ENCODE measurements at places on chromosomes 3 and 15.
A peak's percentile ranks its signal among the peaks of the same experiment; 100 is the strongest.

- no peak for DNase-seq
Observed at GRCh38 chr3:183188895-183189462, 26.4 kb upstream of the LAMP3 start.

GRCh38 chr15:69511716-69512340 is 59.2 kb downstream of the RPLP1 start:
- DNase-seq = no peak

- no peak for DNase-seq
Observed at GRCh38 chr15:64343222-64343621, 12.8 kb downstream of the CSNK1G1 start.

- DNase-seq = no peak
Observed at GRCh38 chr3:179027326-179027900, 44.2 kb downstream of the ZMAT3 start.

DNA sequence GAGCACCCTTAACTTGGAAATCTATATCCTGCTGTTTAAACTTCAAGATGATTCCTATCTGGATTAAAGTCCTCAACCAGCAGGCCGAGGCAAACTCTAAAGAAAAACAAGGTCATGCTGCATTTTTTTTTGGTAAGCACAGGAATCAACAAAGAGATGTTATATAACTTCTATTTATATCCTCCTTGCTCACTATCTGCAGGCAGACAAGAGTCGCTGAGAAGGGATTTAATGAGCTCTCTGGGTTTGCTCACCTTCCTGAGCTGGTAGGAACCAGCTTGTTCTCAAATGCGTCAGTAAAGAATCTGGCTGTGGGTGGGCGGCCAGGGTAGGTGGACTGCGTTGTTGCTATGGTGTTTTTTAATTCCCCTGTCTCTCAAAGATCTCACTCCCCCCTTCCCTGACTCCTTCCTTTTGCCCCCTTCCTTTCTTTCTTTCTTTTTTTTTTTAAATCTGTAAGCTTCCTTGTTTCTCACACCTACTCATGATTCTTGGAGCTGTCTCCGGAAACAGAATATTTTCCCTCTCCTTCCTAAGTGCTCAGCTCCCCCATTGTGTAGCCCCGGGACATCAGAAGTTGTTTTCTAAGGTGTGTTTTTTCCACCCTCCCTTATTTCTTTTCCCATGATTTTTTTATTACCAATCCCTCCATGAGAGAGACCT is 228.8 kb upstream of the BHLHE40 start:
- peak; percentile 12 for DNase-seq

DNA sequence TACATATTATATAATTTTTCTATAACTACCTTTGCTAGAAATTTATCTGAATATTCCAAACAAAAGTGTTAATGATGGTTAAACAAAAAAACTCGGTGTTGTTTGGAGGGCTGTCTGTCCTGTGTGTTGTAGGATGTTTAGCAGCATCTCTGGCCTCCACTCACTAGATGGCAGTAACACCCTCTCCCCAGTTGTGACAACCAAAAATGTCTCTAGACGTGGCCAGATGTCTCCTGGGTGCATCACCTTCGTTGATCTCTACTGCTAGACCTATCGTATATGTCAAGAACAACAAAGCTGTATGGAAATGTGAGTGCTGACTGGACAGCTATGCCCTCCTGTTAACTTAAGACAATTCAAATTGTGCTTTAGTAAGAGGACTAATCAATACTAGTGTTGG is 14.1 kb downstream of the ANKRD34C start:
- DNase-seq = no peak

GRCh38 chr15:27585041-27585640 is 514.0 kb downstream of the OCA2 start:
- DNase-seq = no peak

GRCh38 chr3:32278714-32279113 is 40.2 kb downstream of the CMTM8 start:
- DNase-seq = no peak

DNA sequence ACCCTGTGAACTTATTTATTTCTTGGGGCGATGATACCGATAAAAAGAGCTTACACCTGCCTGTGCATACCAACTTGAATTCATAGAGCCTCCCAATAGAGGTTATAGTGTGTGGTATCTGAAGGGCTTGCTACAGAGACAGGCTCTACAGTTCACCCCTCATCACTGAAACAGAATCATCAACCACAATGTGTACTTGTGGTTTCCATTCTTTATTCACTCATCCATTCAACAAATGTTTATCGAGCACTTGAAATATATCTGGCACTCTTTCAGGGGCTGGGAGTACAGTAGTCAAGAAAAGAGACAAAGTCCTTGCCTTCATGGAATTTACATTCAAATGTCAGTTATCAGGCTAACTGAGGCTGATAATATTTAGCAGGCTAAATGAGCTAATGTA is 134.4 kb upstream of the SKOR1 start:
- no peak for DNase-seq

DNA sequence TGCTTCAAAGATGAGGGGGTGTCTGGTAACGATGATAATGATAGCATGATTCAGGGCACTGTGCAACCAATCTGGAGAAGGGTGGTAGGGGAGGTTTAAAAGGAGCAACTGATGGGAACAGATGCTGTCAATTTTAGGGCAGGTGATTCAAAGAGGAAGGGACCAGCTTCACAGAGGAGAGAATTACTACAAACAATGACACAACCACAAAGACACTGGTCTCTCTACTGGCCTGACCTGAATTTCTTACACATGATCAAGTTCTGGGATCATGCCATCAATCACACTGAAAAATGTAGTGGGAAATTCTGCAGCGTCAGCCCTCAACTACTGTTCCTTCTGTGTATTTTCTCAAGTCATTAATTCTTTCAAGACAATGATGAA is 2.6 kb upstream of the CDV3 start:
- no peak for DNase-seq

- DNase-seq = no peak
Observed at GRCh38 chr3:100297784-100298183, 36.8 kb upstream of the NIT2 start.

DNA sequence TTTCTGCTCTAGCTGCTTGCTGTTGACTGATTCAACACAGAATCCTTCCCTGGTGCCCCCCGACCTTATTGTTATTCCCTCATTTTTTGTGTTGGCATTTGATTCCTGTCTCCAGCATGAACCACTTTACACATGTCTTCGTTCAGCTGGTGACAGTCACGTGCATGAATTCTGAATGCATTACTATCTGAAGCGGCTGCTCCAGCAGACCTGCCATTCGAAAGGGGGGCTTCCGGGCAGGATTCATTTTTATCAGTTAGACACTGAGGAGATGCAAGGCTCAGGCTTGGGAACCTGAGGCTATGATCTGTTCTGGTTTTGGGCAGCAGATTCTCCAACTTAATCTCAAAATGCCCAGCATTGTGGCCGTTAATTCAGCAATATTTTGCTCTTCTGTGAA is 336.2 kb downstream of the EPHB1 start:
- DNase-seq = no peak

- no peak for DNase-seq
Observed at GRCh38 chr3:132517311-132517710, 79.8 kb upstream of the ACKR4 start.

DNA sequence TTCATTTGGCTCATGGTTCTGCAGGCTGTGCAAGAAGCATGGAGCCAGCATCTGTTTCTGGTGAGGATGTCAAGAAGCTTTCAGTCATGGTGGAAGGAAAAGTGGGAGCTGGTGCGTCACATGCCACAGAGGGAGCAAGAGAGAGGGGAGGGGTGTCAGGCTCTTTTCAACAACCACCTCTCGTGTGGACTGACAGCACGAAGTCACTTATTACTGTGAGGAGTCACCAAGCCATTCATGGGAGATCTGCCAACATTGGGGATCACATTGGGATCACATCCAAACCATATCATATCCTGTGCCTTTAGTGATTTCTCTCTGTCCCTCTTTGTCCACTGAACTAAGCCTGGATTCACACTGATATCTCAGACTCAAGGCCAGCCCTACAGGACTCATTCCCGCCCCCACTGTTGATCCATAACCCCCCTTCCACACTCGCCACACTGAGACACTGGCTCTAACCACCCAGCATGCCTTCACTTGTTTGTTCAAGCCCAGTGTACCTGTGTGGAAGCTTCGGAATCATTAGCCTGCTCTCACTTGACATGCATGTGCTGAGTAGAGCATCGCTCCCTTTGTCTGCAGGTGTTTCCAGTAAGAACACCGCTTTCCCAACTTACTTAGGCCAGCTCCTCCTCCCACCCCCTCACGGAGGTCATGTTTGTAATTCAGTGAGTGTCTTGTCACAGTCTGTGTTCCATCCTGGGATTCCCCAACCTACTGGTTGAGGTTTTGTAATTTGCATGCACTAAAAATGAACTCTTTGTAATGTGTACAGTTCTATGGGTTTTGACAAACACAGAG is 132.2 kb downstream of the KLF13 start:
- no peak for DNase-seq

- DNase-seq = no peak
Observed at GRCh38 chr15:41999290-42000285, 21.3 kb downstream of the PLA2G4E start.

- DNase-seq = no peak
Observed at GRCh38 chr15:55590788-55591187, 2.6 kb upstream of the PYGO1 start.

- DNase-seq = no peak
Observed at GRCh38 chr3:172270557-172271166, 177.6 kb downstream of the GHSR start.

DNA sequence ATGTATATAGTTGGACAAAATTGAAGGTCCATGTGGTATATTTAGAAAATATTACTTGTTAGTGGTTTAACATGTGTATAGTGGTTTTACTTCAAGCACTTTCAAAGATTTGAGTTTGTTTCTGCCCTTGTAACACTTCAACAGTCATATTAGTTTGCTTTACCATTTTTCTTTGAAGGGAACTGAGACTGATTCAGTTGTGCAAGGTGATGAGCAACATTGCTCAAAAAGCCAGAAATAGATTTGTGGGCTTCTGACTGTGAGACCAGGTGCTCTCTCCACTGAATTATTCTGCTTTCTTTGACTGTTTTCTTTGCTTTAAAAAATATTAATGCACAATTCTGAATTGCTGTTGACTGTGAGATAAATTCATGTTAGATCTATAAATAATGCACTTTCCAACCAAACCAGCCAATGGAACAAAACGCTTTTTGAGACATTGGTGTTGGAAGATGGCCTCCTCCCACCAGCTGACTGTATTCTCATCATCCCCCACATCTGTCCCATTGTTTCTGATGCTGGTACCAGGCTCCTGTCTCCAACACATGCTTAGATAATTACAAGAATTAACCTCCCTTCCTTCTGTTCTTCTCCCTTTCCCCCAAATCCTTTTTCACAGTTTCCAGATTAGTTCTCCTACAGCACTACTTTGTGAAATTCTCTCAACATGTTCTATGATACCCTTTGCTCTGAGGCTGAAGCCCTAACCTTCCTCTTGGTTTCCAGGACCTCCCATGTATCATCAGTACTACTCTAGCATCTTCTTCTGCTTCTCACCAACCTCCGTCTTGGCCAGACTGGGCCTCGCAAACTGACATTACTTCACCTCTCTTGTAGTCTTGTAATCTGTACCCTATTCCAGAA is 27.9 kb downstream of the PLCL2 start:
- DNase-seq = no peak

GRCh38 chr15:51004103-51004551 is 90.6 kb downstream of the TNFAIP8L3 start:
- no peak for DNase-seq

DNA sequence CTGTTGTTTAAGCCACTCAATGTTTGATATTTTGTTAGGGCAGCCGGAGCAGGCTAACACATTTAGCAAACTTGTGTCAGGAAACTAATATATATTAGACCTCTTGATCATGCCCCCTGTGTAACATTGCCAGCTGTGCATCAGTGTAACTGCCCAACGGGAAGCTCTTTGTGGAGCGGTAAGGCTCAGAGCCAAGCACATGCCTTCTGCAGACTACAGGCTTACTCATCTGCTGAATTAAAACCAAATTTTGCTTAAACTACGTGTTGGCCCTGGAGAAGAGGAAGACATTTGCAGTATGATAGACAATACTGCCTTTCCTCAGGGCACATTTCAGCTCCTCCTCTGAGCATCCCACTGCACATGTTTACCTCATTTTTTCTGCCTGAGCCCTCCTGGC is 50.5 kb upstream of the KCNMB2 start:
- DNase-seq = no peak

DNA sequence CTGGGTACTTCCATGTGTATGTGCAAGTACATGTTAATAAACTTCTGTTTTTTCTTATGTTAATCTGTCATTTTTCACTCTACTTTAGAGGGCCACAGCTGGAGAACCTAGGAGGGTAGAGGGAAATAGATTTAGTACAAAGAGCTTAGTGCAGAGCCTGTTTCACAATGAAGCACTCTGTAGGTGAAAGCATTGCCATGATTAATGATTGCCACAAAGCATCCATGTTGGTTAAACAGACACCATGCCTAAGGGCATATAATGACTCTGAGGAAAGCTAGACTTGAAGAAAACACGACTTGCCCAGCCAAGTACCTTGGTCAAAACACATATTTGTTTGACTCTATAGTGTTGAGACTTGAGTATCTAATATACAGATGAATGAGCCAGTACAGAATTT is 338.4 kb downstream of the FHIT start:
- no peak for DNase-seq

GRCh38 chr3:178482981-178483380 is 53.3 kb upstream of the KCNMB2 start:
- DNase-seq = no peak

- DNase-seq = no peak
Observed at GRCh38 chr3:31934018-31934417, 47.0 kb downstream of the OSBPL10 start.

DNA sequence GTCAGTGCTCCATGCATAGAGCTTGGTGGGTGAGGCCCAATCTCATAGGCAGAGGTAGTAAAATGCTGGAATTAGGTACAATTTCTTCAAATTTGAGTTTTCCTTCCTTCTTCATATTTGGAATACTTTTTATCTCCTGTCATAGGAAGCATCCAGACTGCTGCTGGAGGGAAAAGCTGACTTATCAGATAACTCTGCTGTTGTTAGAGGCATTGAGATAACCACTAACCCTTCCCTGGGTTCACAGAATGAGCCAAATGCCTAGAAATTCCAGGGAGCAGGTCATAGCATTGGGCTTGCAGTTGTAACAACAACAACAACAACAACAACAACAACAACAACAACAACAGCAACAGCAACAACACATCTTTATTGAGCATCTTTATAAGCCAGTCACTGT is 332.7 kb downstream of the PDCD6IP start:
- no peak for DNase-seq

DNA sequence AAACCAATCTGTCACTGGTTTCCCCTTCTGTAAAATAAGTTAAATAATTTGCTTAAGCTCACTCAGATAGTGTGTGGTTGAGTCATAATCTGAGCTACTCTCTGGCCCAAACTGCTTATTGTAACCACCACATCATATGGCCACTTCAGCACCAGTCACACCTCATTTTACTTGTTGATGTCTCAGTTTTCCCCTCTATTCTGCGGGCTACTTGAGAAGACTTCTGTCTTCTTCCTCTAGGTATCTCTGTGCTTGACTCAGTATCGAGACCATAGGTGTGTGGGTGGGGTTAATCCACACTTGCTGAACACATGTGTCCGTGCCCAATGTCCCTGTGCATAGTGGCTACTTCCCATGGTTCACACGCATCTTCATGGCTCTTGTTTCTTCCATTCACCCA is 32.9 kb downstream of the CRYGS start:
- DNase-seq = no peak

All from T follicular helper cell (primary cell).